ENCODE measurements at places on chromosomes 4 and X. TPM values are rescaled to one million over a fixed set of nuclear protein-coding genes. Genes with fewer than 3 reads are reported as not detected.

TKTL2 gene
- not detected for total RNA-seq

ABCG2 gene
- total RNA-seq = 20.5 TPM

TASL gene
- total RNA-seq = not detected

NLRP2B gene
- not detected for total RNA-seq

TACR3 gene
- not detected for total RNA-seq

ABCD1 gene
- total RNA-seq = 3.3 TPM

FGB gene
- 21.1 TPM for total RNA-seq
